ENCODE measurements at places on chromosomes 7 and 10.

- DNase-seq, result no peak
Measured at GRCh38 chr7:147509541-147510200, 1080.9 kb upstream of the C7orf33 start.

GRCh38 chr7:84070770-84071169 lies 123.8 kb downstream of the SEMA3A start:
- DNase-seq, result no peak

GRCh38 chr7:105413887-105414437 lies 25.2 kb upstream of the SRPK2 start:
- DNase-seq, result no peak

GRCh38 chr10:36380538-36380937 lies 738.4 kb upstream of the FZD8 start:
- DNase-seq, result no peak
